ENCODE measurements at places on chromosomes 6 and 20.

- no peak for DNase-seq
These were observed 59.5 kb downstream of the RAMACL start for GRCh38 chr6:166526937-166527336.

DNA sequence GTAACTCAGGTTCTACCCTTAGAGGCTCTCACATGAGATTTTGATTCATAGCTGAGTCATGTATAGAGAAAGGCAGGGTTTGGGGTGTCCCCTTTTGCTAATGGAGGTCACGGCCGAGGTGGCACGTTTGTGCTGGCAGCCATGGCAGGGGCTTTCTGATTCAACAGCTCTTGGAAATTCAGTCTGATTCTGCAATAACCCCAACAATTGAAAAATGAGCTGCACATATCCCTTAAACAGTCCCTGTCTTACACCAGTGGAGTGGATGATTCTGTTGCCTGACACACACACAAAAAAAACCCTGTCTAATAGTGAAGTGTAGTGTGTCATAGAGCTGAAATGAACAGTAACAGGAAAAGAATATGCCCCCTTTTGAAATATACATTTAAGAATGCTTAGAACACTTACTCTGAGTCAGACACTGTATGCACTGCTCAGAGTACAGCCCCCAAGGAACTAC is 40.4 kb upstream of the ARG1 start:
- DNase-seq = no peak

- peak; percentile 63 for DNase-seq
These were observed 30.7 kb upstream of the NAA20 start for GRCh38 chr20:19986419-19986818.

GRCh38 chr20:1619861-1620444 is at the start of gene SIRPB1:
Gene SIRPB1 (minus strand): TSS chr20:1620009. CDS start chr20:1619944, 65 bp downstream.
- DNase-seq = peak; percentile 1

GRCh38 chr6:170076466-170077165 is 214.3 kb downstream of the DLL1 start:
- DNase-seq = no peak

DNA sequence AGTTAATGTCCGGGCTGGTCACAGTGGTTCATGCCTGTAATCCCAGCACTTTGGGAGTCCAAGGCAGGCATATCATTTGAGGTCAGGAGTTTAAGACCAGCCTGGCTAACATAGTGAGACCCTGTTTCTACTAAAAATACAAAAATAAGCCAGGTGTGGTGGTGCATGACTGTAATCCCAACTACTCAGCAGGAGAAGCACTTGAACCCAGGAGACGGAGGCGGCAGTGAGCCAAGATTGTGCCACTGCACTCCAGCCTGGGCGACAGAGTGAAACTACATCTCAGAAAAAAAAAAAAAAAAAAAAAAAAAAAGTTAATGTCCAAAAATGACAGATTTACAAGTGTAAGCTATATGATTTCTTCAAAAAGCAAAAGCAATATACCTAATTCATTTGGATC is 124.9 kb downstream of the CCDC170 start:
- DNase-seq = no peak

- DNase-seq = no peak
These were observed 3.2 kb downstream of the TTBK1 start for GRCh38 chr6:43246301-43247113.

DNA sequence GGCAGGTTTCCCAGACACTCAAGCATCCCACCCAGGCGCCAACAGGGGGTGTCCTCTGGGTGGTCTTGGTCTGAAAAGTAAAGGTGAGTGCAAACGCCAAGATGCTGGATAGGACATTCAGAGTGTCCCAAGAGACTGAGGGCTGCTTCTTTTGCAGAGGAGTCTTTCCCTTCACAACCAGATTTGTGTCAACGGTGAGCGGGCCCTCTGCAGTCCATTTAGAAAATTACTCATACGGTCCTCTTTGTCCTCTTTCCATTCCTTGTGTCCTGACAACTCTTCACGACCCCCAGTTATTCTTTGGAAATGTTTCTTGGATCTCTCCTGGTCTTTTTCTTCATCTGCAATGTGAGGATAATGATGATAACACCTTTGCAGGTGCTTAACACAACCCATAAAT is 257.8 kb downstream of the CDC5L start:
- no peak for DNase-seq

GRCh38 chr6:105194106-105194505 is 14.3 kb upstream of the POPDC3 start:
- no peak for DNase-seq

DNA sequence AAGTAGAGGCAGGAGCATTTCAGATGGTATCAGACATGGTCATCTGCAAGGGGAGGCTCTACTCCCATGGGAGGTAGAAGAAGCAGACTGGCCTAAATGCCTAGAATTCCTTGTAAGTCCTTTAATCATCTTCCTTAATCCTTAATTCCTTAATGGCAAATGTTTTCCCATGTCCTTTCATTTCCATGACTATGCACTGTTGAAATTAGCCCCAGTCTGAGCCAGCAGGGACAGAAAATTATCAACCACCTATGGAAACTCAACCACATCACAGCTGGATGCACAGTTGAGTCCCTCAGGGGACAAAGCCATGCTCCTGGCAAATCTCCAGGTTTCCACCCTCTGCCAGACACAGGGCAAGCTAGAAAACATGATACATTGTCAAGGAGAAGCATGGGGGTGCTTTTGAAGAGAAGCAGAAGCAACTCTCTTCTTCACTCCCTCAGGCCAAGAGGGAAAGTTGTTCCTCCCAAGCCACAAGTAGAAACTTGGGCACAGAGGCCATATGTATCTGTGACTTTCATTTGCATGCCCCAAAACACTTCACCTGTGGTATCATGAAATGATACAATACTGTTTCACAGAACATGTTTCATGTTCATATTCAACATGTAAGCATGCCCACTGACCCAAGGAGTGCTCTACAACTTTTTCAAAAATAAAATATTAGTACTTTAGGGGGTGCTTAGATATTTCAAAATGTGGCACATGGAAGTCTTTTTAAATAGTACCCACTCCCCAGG is 683.6 kb downstream of the KIF16B start:
- DNase-seq = no peak

DNA sequence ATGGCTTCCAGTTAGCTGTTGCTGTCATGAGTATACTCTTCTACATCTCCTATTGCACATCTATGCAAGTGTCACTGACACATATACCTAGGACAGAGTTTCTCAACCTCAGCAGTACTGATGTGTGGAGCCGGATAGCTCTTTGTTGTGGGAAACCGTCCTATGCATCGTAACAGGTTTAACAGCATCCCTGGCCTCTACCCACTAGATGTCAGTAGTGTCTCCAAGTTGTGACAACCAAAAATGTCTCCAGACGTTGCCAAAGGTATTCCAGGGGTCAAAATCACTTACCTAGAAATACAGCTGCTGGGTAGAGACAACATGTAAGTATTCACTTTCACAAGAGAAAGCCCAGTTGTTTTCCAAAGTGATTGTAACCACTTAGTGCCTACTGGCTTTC is 637.6 kb downstream of the RNF144B start:
- peak; percentile 6 for DNase-seq

DNA sequence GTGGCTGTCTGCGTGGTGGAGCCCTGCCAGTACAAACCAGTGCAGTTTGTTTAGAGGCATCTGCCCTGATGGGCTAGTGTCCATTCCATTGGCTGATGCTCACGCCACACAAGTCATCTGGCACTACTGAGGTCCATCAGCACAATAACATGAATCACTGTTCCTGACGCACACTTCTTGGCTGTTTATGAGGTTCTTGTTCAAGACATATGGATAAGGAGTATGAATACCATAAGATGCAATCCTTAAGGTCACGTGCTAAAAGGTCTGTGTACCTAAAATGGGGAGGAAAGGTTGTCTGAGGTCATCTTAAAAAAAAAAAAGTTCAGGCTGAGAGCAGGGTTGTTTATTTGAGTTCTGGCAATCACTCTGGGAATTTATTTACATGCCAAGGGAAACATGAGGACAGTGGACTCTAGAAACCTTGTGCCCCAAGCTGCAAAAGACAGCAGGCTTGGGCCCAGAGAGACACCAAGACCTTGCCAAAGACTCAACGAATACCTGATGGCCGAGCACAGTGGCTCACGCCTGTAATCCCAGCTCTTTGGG is 54.1 kb upstream of the SHLD1 start:
- peak; percentile 45 for DNase-seq

DNA sequence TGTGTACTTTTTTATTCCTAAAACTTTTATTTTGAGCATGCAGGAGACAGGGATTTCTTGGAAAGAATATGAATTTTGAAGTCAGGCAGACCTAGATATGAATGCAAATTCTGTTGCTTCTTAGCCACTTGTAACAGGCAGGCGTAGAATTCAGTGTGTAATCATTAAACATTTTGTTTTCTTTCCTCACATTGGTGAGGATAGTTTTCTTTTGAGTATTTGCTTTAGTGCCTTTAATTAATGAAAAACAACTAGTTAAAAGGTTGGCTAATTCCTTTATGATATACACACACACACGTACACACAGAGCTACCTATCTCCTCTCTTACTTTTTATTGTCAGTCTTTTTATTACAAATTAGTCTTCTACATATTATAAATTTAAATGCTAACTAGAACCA is 342.3 kb downstream of the CDKAL1 start:
- no peak for DNase-seq

- no peak for DNase-seq
These were observed 22.3 kb downstream of the LAMA5 start for GRCh38 chr20:62344782-62345181.

DNA sequence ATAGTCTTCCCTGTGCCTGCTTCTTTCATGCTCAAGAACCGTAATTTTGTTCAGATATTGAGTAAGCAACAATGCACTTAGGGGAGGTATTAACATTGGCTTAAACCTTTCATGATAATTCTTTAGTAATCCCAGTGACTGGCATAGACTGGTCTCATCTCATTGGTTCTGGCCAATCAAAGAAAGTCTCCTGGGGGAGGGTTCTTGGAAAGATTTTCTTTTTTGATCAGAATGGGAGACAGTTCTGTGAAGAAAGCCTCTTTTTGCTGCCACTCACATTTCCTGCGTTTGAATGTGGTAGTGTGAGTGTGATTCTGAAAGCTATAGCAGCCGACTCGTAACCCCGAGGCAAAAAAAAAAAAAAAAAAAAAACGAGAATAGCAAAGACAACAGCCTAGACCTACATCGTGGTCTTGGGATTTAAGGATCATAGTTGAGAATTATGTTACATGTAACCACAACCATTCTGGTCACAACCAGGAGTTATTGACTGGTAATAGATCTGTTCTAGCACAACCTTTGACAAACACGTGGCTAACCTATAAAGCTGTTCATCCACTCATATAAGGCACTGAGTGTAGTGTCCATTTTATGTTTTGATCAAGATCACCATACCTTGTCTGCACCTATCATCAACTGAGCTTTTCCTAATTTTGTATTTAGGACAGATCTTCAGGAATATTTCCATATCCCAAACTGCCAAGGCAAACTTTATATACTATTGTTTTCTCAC is 15.1 kb upstream of the TMEM217 start:
- no peak for DNase-seq

GRCh38 chr6:149095842-149096241 is 221.7 kb upstream of the TAB2 start:
- no peak for DNase-seq

DNA sequence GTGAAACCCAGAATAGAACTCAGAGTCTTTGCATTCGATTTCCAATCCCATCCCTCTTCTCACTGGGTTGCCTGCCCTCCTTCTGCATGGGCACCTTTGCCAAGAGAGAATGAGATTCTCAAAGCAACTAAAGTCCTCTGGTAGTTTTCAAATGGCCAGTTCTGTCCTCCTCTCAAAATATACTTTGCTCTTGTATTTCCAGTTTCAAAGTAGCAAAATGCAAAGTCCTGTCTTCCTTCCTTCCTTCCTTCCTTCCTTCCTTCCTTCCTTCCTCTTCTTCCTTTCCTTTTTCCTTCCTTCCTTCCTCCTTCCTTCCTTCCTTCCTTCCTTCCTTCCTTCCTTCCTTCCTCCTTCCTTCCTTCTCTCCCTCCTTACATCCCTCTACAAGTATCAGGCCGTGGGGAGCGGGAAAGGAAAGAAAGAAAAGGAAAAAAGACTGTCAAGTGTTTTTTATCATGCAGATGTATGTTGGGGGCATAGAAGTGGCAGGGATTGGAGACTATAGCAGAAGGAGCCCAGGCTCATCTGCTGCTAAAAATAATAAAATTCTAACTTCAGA is 265.2 kb downstream of the CD83 start:
- no peak for DNase-seq
